ENCODE measurements at places on chromosomes 12 and 14.

- DNase-seq, result peak; percentile 91
Measured at GRCh38 chr12:84738481-84738972, 174.1 kb downstream of the SLC6A15 start.

DNA sequence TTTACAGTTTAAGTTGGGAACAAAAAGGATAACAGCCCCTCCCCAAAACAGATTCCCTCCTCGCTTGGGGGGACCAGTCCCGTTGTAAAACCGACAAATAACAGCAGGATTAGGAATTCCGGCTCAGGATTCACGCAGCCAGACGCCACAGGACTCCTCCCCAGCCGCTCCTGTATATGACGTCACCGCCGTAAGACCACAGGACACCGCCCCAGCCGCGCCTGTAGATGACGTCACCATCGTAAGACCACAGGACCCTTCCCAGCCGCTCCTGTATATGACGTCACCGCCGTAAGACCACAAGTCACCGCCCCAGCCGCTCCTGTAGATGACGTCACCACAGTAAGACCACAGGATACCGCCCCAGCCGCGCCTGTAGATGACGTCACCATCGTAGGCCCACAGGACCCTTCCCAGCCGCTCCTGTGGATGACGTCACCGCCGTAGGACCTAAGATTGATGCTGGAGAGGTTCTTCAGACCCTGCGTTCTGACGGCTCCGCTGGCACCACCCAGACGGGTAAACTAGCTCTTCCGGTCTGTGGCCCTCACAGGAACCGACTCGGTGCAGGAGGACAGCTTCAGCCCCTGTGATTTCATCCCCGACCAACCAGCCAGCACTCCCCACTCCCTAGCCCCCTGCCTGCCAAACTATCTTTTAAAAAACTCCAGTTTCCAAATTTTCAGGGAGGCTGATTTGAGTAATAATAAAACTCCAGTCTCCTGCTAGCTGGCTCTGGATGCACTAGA, 43.9 kb upstream of the FBRSL1 start:
- peak; percentile 53 for DNase-seq

DNA sequence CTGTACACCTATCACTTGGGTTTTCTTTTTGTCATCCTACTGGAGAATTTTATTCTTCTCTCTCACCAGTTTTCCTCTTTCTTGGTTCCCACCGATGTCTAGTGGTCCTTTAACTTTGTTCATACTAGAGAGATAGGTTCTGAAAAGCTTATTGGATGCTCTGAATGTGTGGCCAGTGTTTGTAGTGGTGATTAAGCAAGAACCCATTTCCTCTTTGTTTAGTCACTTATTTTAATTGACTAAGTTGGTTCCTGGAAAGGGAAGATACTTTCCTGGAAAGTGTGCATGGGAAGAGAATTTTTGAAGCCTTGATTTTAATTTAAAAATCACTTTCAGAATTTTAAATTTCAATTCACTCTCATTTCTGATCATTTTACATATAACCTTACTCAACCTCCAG, 127.2 kb downstream of the OTOGL start:
- DNase-seq, result peak; percentile 61

DNA sequence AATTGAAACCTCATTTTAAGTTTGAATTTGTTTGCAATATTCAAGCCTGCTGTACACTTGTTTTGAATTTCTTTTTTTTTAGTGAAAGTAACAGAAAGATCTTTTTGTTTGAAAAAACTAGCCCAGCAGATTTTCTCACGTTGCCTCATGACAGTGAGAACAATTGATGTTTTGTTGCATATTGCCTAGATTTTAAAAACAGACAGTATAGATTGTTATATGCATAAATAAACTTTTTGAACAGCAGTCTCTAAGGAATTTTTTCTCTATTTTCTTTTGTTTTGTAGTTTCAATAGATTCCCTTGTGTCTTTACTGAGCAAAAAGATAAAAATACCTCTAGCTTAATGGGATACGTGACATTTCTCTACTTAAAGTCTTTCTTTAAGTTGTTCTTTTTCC, 15.4 kb downstream of the OR6C6 start:
- DNase-seq, result no peak

DNA sequence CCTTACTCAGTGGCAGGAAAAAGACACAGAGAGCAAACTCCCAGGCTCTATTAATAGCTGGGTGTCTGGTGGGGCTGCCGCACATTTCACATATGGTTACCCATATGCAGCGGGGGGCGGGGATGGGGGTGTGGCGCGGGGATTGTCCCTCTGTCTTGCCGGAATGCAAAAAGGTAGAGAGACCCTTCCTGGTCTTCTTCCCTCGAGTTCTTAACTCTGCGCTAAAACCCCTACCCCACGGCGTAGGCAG, 1.7 kb downstream of the PRMT8 start:
- no peak for DNase-seq

DNA sequence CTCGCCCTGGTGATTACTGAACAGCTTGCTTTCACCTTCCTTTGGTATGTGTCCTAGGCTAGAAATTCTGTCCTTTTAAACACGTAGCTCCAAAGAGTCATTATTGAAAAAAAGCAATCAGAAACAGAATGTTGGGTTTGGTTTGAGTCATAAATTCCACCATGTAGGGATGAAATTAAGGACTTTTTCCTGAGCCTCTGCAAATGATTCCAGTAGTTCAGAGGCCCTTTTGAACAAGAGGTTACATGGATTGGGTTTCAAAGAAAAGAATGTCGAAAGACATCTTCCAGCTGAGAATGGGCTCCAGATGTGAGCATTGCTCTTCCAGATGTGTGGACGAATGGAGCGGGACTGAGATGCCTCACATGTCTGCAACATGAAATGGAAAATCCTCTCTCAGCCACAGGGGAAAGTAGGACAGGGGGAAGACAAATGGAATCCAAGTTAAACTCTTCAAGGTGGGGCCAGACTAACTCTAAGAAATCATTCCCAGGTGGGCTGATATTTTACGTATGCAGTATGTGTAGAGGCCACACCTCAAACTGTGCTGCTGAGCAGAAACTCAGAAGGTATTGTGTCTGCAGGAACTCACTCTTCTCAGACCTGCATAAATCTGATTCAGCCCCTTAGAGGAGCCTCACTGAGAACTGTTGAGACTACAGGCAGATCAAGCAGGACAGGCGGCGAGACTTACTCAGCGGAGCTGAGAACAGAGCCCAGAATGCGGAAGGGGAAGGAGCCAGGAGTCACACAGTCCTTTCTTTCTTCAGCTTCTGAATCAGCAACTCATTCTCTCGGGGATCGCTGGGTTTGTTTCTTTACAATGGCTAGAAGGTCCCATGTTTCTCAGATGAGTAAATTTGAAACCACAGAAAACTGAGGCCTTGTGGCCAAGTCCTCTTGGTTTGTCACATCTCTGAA, 23.3 kb upstream of the EMP1 start:
- peak; percentile 98 for DNase-seq

GRCh38 chr12:116731801-116732200, 6.1 kb downstream of the SPRING1 start:
- no peak for DNase-seq

DNA sequence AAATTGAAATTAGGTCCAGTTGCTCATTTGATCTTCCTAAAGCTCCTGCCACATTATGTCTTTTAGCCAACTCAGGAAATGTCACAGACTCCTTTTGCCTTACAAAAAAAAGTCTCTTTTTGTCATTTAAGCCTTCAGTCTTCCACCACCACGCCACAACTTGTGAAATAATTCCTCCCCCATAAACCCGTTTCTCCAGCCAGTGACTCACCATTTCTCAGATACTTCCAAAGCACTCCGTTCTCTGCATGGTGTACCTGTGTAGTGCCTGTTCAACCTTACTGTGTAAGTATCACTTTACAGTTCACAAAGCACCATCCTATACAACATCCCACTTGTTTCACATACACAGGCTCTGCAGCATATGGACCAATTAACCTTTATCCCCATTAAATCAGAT, 139.5 kb upstream of the AEBP2 start:
- DNase-seq, result peak; percentile 94

DNA sequence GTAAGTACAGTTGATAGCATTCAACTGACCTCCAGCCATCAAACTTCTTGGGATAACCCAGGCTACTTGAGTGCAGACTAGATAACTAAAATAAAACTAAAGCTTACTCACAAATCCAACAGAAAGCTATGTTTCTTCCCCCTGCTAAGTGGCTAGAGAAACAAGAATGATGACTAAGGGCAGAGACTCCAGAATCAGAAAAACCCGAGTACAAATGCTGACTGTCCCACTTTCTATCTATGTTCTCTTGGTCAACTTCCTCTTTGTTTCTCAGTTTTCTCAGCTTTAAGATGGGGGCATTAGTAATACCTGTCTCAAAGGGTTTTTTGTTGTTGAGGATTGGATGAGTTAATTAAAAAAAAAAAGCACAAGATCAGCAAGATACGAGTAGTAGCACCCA, 6.1 kb upstream of the NUAK1 start:
- DNase-seq, result peak; percentile 42

- peak; percentile 43 for DNase-seq
Measured at GRCh38 chr12:47729233-47729632, 3.9 kb upstream of the ENDOU start.

GRCh38 chr12:1838994-1839365, 18.6 kb downstream of the LRTM2 start:
- no peak for DNase-seq

DNA sequence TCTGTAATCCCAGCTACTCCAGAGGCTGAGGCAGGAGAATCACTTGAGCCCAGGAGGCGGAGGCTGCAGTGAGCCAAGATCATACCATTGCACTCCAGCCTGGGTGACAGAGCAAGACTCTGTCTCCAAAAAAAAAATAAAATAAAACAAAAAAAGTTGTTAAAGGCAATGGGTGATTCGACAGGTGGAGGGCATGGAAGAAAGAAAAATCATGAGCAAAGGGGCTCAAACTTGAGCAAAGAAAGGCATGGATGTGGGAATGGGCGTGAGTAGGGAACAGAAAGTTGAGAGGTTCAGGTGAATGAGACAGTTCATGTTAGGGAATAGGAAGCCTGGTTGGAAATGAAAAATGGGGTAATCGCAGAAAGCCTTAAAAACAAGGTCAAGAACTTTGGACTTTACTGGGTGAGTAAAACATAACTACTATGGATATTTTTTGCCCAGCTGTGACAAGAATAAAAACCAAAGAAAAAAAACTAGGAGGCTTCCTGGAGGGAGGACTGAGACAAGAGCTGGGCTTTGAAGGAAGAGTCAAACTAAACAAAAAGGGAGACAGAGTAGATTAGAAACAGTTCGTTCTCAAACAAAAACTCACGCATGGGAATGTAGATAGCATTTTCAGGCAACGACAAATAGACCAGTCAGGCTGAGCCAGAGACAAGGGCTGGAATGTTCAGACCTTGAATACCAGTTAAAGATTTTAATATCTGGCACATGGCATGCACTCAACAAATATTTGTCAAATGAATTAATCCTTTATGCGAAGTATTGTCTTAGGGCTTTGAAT, 18.8 kb downstream of the PYM1 start:
- DNase-seq, result no peak

DNA sequence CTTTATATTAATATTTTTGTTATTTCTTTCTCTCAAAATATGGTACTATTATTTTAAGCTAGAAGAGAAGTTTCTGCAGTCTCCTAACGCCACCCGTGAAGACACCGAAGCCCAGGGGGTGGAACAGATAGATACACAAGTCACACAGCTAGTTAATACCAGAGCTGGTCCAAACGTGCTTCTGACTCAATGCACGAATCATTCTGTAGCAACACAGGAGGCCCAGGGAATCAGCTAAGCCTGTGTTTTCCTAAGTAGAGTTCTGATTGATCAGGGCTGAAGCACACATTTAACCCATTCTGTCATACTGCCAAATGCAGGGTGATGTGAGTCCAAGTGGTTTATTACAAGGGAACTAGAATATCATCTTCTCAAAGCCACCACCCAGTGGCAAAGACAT, 116.9 kb upstream of the PWP1 start:
- DNase-seq, result peak; percentile 88

DNA sequence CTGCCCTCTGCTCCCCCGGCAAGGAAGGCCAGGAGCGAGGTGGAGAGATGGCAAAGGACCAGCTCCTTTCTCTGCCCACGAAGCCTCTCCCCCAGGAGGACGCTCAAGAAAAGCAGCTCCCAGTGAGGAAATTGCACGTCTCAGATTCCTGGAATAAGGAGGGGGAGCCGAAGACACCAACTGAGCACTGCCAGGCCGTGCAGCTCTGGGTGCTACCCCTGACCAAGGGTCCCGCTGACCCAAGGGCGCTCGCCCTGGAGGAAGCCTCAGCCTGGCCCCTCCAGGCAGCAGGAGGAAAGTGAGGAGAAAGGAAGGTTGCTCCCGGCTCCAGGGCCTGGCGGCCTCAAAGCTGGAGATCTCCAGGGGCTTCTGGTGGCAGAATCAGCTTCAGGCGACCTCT, 174.1 kb upstream of the SFSWAP start:
- DNase-seq, result no peak

GRCh38 chr12:10331642-10332239, 24.1 kb downstream of the KLRD1 start:
- peak; percentile 68 for DNase-seq

DNA sequence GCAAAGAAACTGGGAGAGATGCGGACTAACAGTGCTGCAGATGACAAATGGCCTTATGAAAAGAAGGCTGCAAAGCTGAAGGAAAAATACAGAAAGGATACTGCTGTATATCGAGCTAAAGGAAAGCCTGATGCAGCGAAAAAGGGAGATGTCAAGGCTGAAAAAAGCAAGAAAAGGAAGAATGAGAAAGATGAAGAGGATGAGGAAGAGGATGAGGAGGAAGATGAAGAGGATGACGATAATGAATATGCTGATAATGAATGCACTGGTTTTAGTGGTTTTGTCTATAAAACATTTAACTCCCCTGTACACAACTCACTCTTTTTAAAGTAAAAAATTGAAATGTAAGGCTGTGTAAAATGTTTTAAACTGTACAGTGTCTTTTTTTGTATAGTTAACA, 13.2 kb upstream of the ARID4A start:
- DNase-seq, result no peak

DNA sequence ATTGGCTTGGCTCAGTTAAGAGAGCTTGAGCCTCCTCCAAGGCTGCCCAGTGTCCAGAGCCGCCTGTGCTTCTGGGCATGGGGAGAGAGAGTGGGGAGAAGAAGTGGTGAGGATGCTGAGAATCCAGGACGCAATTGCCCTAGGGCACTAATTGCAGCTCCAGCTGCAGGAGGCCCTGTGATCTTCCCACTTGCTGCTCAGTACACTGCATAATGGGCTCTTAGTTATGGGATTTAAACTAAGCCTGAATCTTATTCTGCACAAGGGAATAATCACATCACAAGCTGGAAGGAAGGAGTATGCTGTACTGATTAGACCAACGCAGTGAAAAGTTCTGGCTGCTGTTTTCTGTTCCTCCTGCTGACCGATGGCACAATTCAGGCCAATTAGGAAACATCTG, 101.0 kb upstream of the PRMT8 start:
- no peak for DNase-seq

- DNase-seq, result peak; percentile 7
Measured at GRCh38 chr12:7376196-7376595, 67.8 kb downstream of the CD163L1 start.

GRCh38 chr12:87304406-87304805, 724.8 kb downstream of the C12orf50 start:
- DNase-seq, result peak; percentile 44

Measured in epithelial cell of esophagus (primary cell).